Activated CD4-positive, CD25-positive, alpha-beta regulatory T cell treated with anti-CD3 and anti-CD28 coated beads, Interleukin-2, amount 50 U/mL, for 16 hours (primary cell): ENCODE measurements at places on chromosomes 2 and 18.

DNA sequence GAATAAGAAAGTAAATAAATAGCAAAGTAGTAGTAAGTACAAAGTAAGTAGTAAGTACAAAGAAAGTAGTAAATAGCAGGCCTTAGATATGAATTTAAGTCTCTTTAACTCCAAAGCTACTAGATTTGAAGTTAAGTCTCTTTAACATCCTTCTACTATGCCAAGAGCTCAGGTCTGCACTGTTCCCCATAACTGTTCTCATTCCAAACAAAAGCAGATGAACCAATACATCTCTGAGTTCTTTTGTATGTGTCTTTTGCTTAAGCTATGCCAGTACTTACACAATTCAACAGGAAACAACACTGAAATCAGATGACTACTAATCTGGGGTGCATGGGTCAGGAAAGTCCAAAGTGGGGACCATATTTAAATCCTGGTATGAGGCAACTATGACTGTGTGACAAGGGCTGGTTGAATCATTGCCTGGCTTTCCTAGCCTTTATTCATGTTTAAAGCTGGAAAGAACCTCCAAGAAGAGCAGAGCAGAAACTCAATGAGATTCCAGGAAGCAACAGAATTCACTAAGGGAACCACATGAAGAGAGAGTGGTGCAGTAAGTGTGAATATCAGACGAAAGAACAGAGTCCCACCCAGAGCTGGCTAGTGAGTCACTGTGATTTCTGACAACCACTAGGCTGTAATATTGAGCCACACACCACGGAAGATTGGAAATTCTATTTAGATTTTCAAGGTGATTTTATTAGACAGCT lies 51.0 kb upstream of the CYP26B1 start:
- no peak for DNase-seq

DNA sequence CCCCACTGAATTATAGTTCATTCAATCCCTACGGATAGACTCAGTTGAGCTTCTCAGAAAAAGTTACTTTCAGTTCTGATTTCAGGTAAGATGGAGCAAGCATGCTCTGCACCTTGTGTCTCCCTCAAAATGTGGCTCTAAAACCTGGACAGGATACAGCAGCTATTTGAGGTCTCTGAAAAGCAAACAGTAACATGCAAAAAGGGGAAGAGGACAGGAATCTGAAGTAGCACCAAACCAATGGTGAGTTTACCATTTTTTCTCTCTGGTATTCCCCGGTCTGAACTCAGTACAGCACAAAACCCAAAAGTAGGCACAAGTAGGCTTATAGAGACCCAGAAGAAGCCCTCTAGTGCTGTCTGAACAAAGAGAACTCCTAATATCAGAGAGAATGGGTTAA lies 34.1 kb downstream of the LANCL1 start:
- DNase-seq: no peak

- no peak for DNase-seq
Measured at GRCh38 chr2:164203131-164203530, 418.2 kb downstream of the GRB14 start.

GRCh38 chr2:233064530-233065199 lies 4.5 kb downstream of the INPP5D start:
- no peak for DNase-seq

GRCh38 chr2:240906911-240907590 lies 915 bp downstream of the CROCC2 start:
- DNase-seq: no peak

- DNase-seq: no peak
Measured at GRCh38 chr2:145033438-145033837, 513.5 kb upstream of the ZEB2 start.

DNA sequence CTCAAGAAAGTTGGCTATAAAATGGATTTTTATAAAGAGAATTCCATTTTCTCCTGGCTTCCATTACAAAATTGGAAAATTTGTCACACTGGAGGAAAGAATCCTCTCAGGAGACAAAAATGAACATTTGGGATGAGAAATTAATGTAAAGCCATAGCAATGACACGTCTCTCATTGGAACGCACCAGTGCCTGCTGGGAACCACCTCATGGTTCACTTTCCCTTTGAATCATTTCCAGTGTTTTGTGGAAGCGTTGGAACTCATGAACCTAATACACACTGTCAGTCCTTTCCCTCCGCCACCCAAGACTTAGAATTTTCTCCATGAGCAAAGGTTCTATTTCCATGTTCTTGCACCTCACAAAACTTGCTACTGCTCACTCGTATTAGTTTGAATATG lies 21.0 kb upstream of the NRP2 start:
- no peak for DNase-seq

DNA sequence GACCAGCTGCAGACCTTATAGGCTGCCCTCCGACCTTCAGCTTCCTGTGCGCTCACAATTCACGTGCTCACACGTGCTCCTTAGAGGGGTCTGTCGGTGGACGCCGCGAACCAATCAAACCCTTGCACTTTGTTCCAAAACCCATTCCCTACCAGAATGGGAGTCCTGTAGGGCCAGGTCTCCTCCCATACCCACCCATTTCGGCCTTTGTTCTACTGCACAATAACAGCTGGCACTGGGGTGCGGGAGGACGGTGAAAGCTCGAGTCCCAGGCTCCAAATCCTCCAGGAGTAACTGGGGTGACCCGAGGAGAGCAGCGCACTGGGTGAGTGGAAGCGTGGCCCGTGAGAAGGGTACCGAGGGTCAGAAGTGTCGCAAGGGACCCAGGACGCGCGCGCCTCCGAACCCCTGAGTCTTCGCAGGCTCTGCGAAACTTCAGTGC lies 13.0 kb downstream of the SIX3 start:
- DNase-seq: no peak

- DNase-seq: no peak
Measured at GRCh38 chr2:179939259-179939658, 67.8 kb downstream of the CWC22 start.

DNA sequence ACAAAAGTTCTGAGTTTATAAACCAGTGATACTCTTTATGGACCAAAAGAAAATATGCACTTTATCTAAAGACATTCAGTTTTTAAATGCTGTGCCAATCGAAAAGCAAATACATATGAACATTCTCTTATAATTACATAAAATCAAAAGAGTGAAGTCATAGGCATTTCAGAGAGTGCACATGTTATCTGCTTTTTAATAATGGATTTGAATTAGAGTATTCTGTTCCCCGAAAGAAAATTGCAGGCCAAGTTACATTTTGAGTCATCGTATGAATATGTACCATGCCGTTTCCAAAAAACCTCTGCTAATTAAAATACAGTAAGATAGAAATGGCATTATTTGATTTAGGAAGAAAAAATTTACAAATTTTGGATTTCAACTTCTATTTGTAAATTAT lies 565.7 kb downstream of the ZEB2 start:
- DNase-seq: no peak

DNA sequence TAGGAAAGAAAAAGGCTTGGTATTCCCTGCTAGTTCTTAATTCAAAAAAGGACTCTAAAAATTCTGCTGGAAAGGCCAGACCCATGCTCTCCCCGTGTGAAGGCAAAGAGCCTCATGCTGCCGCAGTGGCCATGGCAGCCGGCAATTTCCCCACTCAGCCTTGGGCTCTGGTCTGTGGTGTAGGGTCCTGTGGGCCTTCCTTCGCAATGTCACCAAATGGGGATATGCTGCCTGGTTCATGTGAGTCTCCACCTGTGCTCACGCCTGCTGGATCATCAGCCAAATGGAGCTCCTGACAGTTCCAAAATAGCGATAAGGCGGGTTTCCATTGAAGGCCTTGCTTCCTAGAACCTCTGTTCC lies 282.8 kb upstream of the ATP5MC3 start:
- no peak for DNase-seq

- no peak for DNase-seq
Measured at GRCh38 chr2:67713376-67713775, 316.2 kb downstream of the ETAA1 start.

DNA sequence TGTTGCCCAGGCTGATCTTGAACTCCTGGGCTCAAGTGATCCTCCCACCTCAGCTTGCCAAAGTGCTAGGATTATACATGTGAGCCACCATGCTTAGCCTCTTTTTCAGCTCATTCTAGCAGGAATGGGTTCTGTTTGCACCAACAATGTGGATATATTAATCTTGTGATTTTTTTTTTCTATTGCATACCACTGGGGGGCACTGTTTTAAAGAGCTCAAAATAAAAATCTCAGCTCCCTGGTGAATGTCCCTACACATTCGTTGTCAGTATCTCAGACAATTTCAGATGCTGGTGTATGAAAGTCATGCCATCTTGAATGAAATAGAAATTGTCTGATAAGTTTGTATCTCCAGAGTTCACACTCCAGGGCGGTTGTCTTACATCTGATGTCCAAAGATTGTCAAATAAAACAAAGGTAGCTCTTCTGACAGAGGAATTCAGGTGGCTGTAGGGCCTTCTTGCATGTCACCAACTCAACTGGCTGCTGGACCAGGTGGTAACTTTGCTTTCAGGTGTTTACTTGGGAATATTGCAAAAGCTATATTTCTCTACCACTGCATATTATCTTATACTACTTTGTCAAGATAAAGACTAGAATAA lies 3.1 kb upstream of the MATN3 start:
- no peak for DNase-seq

DNA sequence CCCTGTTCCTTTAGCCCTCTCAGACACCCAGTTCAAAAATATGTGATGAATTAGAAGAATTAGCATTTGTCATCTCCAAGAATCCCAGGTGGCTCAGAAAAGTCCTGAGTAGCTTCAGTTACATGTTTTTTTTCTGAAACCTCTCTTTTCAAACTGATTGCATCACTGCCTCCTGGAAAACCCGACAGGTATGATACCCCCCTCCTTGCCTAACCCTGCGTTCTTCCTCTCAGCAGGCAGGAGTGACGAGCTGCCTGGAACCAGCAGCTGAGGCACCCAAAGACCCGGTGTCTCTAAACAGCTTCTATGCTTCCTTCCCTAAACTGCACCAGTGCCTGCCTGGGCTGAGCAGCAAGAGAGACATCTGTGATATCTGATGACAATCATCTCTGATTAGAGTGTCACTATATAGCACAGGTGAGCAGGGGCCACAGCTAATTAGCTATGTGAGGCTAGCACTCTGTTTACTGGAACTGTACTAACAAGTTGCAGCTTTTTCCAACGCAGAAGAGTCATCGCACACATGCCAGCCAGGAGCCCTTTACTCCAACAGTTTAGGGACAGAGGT lies 376.4 kb upstream of the ATP5MC3 start:
- no peak for DNase-seq

- DNase-seq: no peak
Measured at GRCh38 chr2:126765395-126765794, 109.4 kb downstream of the GYPC start.

GRCh38 chr2:195407783-195408182 lies 249.2 kb upstream of the SLC39A10 start:
- DNase-seq: no peak

DNA sequence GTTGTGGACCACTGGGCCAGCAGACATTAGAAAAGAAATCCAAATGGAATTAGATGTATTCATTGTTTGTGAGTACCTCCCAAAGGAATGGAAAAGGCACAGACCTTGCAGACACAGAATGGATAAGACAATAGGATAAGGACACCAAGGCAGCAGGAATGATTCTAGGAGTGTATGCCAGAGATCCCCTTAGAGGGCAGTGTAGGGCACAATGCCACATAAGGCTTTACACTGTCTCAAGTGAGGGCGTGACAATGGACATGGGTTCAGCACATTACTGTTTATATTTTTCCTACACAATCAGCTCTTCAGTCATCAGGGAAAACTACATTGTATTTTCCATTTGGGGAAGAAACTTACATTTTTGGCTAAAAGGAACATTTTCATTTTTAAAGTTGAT lies 250.9 kb downstream of the PTH2R start:
- no peak for DNase-seq

- DNase-seq: no peak
Measured at GRCh38 chr2:242040681-242041080, 171.2 kb downstream of the RTP5 start.

DNA sequence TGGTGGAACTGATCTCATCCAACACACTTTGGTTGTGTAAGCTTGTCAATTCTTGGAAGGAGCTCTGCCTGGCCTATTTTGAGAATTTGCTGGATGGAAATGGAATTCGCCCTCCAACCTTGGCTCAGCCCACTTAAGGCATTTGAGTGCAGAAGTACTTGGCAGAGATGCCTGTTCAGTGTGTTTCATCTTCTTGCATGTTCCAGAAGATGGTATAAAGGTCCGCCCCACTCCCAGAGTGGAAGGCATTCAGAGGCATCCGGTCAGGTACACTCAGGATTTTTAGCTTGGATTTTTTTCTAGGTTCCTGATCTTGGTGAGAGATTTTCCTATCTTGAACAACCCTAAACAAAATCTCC lies 61.3 kb upstream of the TXNDC2 start:
- DNase-seq: no peak

DNA sequence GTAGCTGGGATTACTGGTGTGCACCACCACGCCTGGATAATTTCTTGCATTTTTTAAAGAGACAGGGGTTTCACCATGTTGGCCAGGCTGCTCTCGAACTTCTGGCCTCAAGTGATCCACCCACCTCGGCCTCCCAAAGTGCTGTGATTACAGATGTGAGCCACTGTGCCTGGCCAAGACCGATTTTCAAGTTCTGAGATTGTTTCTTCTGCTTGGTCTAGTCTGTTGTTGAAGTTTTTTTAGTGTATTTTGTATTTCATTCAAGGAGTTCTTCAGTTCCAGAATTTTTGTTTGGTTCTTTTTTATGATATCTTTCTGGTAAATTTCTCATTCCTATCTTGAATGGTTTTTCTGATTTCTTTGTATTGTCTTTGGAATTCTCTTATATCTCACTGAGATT lies 96.4 kb downstream of the ANKRD12 start:
- no peak for DNase-seq

GRCh38 chr2:205640716-205641115 lies 41.6 kb upstream of the NRP2 start:
- DNase-seq: no peak
